NCI-H2029 treated with DMSO at 0.1 percent for 48 hours (cell line): ENCODE measurements at places on chromosomes 1 and 21.

DNA sequence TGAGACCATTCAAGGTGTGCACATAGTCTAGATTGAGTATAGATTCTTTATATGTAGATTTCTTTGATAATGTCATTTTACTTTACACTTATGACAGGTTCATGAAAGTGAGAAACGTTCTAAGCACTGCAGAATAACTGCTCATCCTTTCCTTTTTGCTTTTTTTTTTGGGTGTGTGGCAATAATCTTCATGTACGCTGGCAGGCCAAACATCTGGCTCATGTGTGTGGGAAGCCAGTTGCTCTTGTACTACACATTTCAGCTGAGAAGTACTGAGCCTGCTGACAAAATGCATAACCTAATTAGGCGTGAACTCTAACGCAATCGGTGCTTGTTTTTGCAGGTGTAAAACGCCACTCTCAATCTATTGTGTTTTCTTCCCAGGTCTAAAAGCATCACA is 350.8 kb upstream of the KAZN start:
- DNase-seq: no peak

DNA sequence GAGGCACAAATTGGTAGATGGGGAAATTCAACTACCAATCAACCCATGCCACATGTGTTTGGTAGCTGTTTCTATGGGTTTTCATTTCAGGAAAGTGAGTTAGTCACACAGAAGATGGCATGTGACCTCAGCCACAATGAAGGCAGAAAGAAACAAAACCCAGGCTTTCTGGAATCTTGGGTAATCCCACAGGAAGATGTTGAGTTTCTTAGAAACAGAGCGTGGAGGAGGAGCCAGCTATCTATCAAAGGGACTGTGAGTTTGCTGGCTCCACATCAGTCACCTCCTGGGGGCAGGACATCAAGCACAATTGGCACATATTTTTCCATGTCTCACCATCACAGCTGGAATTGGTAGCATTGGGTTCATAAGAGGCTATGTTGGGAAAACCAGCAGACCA is 188.9 kb upstream of the PLXNA2 start:
- DNase-seq: no peak

DNA sequence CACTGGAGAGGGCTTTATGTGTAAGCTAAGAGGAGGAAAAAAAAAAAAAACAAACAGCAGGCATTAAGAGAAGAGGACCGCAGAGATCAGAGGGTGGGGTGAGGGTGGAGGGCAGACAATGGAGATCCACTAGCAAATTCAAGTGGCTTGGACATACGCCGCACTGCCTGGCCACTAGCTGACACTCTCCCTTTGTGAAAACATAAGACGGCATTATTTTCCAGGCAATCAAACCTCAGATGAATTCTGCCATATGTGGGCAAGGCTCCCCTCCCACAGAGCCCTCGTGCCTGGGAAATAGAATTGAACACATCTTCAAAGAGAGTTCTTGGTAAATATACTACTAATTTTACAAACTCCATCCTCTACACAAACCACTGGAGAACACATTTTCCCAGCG is 53.6 kb downstream of the ERG start:
- peak; percentile 74 for DNase-seq

DNA sequence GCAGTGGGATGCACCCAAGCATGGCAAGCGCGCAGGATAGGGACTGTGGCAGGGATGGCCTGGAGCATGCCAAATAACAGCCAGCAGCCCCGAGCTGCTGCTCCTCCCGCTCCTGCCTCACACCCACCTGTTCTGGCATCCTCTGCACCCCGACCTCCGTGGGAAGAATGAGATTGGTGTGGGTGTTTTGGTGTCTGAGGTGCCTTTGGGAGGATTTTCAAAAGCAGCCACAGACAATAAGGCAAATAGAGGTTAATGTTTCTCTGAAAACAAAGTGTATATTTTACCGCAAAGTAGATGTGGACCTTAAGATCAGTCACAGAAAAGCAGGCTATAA is 35.5 kb downstream of the IGFN1 start:
- no peak for DNase-seq

DNA sequence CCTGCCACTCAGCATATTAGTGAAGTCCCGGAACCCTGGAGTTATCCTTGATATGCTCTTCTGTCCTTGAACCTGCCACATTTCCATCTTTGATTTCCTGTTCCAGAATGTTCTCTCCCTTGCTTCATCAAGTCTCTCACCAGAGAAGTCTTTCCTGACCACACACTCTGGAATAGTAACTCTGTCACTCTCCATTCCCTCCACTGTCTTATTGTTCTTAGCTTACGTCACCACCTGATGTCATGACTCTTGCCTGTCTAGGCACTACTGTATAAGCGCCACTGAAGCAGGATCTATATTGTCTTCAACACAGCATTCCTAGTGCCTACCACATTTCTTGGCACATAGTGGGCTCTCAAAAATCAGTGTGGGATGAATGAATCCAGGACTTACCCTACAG is 65.4 kb upstream of the SMYD2 start:
- DNase-seq: no peak

DNA sequence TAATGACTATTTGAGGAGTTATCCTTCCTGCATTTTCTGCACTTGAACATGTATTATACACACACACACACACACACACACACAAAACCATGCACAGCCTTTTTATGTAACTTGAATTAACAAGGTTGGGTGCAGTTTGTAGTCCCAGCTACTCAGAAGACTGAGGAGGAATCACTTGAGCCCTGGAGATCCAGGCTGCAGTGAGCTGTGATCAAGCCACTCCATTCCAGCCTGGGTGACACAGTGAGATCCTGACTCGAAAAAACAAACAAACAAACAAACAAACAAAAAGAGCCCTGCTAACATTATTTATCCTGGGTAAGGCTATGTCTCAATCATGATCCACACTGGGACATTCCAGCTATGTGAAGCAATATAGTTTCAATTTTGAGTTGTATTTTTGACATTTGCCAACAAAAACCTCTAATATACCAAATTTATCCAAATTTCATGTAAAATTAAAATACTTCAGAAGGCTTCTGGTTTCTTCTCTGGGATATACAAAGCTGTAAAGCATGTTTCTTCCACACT is 156.8 kb downstream of the NTPCR start:
- DNase-seq: no peak

- DNase-seq: no peak
Measured at GRCh38 chr21:33202464-33203363, 27.0 kb upstream of the IFNAR2 start.

GRCh38 chr1:105072446-105072845 is 1322.7 kb downstream of the AMY1C start:
- no peak for DNase-seq

- DNase-seq: no peak
Measured at GRCh38 chr1:11245248-11245647, 17.1 kb downstream of the MTOR start.

DNA sequence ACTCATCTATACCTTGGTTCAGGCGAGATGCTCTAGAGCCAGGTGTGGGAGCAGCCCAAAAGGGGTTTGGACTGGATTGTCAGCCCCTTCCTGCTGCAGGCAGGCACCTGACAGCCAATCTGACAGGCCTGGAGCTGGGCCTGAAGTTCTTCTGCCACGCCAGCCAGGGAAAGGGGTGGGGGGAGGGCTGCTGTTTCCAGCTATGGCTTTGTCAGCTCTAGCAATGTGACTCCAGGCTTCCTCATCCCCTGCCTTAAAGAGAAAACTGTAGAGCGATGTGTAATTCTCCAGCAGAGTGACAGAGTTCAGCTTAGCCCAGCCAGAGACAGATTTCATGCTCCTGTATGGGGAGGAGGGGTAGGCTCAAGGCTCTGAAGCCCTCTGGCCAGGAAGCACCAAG is 30.3 kb downstream of the WNT4 start:
- no peak for DNase-seq

- no peak for DNase-seq
Measured at GRCh38 chr1:107342316-107342715, 201.5 kb downstream of the NTNG1 start.
